ENCODE measurements at places on chromosomes 7 and 10.

DNA sequence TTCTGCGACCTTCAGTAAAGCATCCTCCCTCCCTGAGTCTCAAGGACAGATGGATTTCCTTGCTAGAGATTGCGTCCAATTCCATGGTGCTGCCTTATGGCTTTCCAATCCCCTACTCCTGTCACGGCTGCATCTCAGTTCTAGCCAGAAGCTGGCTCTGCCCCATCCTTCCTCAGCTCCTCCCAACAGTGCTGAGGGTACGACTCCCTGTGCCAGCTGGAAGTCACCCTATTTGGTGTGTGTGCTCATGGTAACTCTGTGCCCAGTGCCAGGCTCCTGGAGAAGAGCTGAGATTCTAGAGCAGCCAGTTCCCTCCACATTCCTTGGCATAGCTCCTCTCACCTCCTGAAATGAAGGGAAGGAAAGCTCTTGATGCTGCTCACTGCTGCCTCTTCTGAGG is 185.0 kb upstream of the PODXL start:
- no peak for DNase-seq

GRCh38 chr10:31954410-31955191 is 26.0 kb upstream of the ARHGAP12 start:
- DNase-seq, result no peak

GRCh38 chr7:90461219-90461618 is 8.2 kb upstream of the PTTG1IP2 start:
- DNase-seq, result peak; percentile 12

DNA sequence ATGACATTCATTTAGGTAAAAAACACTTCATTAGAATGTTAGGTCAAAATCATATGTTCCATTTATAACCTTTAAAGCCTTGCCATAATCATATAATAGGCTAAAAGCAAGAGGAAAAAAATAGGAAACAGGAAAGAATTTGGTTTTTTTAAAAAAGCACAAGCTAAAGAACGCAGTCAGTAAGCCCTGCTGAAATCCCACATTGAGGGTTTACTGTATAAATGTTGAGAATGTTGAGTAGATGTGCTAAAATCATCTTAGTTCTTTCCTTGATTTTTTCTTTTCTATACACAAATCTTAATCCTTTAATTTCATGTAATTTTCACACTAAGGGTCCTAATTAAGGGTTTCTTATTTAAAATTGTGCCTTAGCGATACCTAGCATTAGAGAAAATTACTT is 133.0 kb downstream of the TSPAN12 start:
- DNase-seq, result no peak

GRCh38 chr7:111499027-111499426 is 63.3 kb downstream of the IMMP2L start:
- peak; percentile 95 for DNase-seq

DNA sequence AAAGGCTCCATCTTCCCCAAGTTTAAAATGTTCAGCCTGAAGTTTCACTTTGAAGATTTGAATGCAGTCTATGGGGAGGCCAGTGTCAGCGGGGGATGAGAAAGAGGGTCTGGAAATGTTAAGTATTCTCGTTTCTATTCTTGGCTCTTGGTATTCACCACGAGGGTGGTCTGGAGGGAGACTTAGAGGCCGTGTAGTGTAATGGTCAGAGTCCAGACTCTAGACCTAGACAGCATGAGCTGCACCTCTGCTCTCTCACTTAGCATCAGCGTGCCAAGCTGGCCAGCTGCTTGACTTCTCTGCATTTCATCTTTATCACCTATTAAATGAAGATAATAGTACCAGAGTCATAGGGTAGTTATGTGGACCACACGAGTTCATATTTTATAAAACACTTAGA is 57.9 kb downstream of the MKX start:
- no peak for DNase-seq

DNA sequence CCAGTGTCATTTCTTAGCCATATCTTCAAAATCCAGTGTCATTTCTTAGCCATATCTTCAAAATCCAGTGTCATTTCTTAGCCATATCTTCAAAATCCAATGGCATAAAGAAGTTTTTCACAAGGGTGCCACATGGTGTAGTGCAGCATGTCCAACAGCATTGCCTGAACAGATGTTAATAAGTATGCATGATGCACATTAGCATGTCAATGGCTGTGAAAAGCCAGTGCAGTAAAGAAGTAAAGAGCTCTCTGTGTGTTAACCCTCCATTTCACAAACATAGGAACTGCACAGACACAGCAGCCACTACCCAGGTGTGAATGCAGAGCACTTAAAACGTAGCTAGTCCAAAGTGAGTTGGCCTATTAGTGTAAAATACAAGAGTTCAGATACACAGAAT is 89.8 kb downstream of the GNAI1 start:
- DNase-seq, result no peak

- no peak for DNase-seq
Measured at GRCh38 chr10:52551046-52551445, 221.5 kb downstream of the MBL2 start.

- peak; percentile 63 for DNase-seq
Measured at GRCh38 chr7:24052572-24053260, 231.3 kb upstream of the NPY start.

- DNase-seq, result no peak
Measured at GRCh38 chr10:70666960-70667798, 5.1 kb upstream of the ADAMTS14 start.

DNA sequence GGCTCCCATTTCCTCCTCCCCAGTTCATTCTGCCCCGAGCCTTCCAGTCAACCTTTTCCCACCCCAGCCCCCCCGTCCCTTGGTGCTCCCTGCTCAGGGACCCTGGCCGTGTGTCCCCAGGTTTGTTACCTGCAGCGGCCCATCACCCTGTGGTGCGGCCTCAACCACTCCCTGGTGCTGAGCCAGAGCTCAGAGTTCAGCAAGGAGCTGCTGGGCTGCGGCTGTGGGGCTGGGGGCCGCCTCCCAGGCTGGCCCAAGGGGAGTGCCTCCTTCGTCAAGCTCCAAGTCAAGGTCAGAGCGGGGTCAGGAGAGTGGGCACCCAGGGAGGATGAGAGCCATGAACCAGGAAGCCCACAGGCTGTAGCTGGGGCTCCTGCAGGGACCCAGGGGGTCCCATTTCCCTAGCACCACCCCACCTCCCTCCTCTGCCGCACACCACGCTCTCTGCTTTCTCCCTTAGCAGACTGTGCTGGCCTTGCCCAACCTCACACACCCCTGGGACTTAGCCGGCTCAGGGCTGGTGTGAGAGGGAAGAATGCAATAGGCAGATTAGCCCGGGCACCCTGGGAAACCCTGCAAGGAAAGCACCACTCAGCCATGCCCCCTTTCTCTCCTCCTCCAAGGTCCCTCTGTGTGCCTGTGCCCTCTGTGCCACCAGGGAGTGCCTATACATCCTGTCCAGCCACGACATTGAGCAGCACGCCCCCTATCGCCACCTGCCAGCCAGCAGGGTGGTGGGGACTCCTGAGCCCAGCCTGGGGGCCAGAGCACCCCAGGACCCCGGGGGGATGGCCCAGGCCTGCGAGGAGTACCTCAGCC is 2.0 kb upstream of the PCOLCE start:
- no peak for DNase-seq

DNA sequence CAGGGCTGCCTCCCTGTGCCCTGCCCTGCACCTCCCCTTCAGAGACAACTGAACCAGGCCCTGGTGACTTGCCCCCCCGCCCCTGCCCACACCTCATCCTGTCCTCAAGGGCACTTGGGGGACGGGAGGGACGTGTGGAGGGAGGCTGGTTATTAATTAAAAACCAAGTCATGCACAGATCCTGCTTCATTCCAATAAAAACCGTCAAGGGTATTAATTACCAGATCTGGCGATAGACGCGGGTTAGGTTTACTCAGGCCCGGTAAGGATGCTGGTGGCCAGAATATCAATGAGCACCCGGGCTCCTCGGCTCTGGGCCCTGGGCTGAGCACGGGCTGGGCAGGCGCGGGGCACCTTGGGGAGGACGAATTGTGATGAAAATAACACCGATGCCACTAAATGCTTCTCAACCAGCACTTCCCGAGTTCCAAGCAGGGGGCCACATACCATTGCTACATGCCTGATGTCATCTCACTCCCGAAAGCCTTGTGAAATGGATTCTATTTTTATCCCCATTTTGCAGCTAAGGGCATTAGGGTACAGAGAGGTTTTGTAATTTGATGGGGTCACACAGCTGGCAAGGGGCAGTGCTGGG is 24.5 kb upstream of the GTF2IRD1 start:
- no peak for DNase-seq

GRCh38 chr7:135245226-135246190 is 11.9 kb downstream of the STRA8 start:
- DNase-seq, result no peak

- DNase-seq, result no peak
Measured at GRCh38 chr10:18649364-18649959, 1.9 kb downstream of the NSUN6 start.

- peak; percentile 53 for DNase-seq
Measured at GRCh38 chr10:31318382-31318853, 598 bp upstream of the ZEB1 start.

DNA sequence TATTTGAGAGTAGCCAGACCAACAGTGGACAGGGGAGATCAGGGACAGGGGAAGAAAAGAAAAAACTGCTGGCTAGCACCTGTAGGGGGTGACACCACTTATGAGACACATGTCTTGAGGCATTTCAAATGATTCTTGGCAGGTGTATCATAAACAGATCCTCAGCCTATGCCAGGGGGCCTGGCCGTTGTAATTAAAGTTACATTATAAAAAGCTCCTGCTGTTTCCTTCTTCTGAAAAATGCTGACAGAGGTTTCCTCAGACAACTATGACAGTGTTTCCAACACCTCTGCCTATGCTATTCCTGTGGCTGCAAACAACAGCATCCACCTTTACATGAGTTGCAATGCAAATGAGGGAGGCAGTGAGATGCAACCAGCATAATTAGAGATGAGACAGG is 281.0 kb upstream of the PTER start:
- DNase-seq, result no peak

DNA sequence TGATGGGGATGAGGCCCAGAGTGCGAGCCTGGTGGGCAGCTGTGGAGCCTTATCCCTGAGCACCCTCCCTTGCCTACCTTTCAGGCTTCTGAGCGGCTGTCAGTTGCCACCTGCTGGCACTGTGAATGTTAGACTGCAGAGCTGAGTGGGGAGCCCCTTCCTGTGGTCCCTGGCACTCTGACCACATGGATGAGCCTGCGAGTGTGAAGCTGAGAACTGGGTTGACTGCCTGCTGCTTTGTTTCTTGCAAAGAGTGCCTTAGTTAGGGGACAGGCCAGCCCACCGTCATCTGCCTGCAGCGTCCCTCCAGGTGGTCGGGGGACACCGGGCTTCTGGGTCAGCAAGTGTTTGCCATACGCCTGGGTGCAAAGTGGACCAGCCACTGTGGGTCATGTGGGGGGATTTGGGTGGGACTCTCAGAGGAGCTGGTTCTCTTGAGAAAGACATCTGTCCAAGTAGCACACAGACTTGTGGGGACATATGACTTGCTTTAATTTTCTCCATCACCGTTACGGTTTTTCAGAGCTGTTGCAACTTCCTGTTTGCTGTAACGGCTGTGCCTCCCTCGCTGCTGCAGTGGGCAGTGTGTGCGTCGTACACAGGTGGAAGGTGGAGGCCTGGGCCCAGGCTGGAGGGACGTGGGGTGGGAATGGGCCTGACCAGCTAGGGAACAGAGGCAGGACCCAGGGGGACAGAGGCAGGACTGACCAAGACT is 13.7 kb downstream of the INPP5A start:
- no peak for DNase-seq
